SJSA1 (cell line): ENCODE measurements at places on chromosomes 1 and 21.

GRCh38 chr1:241156231-241156965 lies 200.6 kb downstream of the RGS7 start:
- H3K4me3 ChIP-seq, result no peak overlapping the region
- no peaks in the 10 kb centered on the region for H3K4me1 ChIP-seq
- no peak overlapping the region for H3K27ac ChIP-seq
- H3K27me3 ChIP-seq, result no peaks in the 10 kb centered on the region; the same call in 1 of the 2 replicates
- DNase-seq, result no peak
- H3K36me3 ChIP-seq, result no peaks in the 10 kb centered on the region

DNA sequence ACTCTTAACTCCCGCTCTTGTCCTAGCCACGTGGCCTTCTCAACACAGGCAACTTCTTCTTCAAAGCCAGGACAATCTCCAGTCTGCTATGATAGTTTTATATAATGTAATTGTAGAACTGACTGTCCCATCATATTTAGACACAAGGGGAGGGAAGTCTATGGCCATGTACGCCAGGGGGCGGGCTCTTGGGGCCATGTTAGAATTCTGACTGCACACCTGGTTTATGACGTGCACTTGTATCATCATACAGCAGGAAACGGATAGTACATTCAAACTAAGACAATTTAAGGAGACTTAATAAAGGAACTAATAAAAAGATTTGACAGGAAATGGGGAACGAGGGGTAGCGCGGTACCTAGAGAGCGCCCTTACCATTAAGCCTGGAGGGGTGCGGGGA lies 21.5 kb downstream of the DMRTB1 start:
- H3K4me1 ChIP-seq, result peaks cover 3% of the 10 kb centered on the region
- H3K27me3 ChIP-seq, result peaks cover 5% of the 10 kb centered on the region; the same call in 1 of the 2 replicates
- H3K27ac ChIP-seq, result no peak overlapping the region
- H3K4me3 ChIP-seq, result no peak overlapping the region
- DNase-seq, result no peak
- H3K36me3 ChIP-seq, result no peaks in the 10 kb centered on the region

DNA sequence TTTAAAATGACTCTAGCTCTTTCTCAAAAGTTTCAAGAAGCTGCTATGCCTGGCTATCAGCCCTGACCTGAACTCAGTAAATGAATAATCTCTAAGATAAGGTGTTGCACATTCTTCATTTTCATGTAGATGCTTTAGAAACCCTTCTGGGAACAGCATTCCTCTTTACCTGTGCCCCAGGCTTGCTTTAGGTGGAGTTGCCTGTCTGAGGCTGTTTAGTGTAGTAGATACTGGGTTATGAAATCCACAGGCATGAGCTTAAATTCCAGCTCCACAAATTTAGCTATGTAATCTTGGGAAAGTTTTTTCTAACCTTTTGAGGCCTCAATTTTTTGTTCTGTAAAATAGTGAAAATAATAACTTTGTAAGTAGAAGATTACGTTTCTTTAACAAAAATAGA lies 41.6 kb downstream of the ATP6V1G3 start:
- H3K4me3 ChIP-seq, result no peak overlapping the region
- H3K36me3 ChIP-seq, result no peaks in the 10 kb centered on the region
- H3K27me3 ChIP-seq, result no peaks in the 10 kb centered on the region
- peaks cover 42% of the 10 kb centered on the region for H3K4me1 ChIP-seq
- DNase-seq, result no peak

GRCh38 chr21:38984982-38985567 lies 179.3 kb downstream of the ETS2 start:
- no peak overlapping the region for H3K4me3 ChIP-seq
- H3K4me1 ChIP-seq, result peaks cover 75% of the 10 kb centered on the region
- peak; percentile 84 for DNase-seq

DNA sequence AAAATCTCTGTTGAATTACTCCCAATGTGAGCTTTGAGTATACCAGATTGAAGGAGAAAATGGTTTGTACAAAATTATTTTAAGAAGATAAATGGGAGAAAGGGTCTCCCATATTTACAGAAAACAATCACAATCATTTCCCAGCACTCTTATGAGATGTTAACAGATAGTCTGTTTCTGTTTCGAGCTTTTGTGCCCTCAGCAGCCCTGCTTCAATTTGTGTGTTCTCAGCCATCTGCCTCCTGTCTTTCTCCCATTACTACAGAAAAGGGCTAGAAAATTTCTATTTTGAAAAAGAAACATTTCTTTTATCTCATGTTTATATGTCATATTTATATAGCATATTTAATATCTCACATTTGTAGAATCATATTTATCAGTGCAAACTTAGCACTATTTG lies 498.4 kb downstream of the TTLL7 start:
- no peak overlapping the region for H3K27ac ChIP-seq
- H3K36me3 ChIP-seq, result no peaks in the 10 kb centered on the region
- H3K4me3 ChIP-seq, result no peak overlapping the region

- H3K27ac ChIP-seq, result no peak overlapping the region
- H3K4me3 ChIP-seq, result no peak overlapping the region
- H3K4me1 ChIP-seq, result peaks cover 13% of the 10 kb centered on the region
- no peaks in the 10 kb centered on the region for H3K36me3 ChIP-seq
Measured at GRCh38 chr1:27876341-27877114, 4.2 kb downstream of the THEMIS2 start.

DNA sequence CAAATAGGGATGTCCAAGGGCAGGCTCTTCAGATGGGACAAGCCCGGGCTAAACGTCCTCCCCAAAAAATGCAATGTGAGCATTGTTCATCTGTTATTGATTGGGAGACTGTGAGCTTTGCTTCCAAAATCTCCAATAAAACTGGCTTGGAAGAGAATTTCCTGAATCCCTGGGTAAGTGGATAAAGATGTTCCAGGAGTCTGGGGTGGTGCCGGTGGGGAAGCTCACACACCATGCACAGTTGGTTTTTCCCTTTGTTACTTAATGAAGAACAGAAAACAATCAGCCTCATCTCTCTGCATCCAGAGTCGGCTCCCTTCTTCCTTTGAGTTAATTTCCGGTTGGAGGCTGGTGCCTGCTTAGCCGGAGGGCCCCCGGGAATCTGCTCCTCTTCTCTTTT lies 72.1 kb upstream of the ZBTB40 start:
- H3K27ac ChIP-seq, result no peak overlapping the region
- peaks cover 10% of the 10 kb centered on the region for H3K4me1 ChIP-seq
- H3K4me3 ChIP-seq, result no peak overlapping the region
- no peaks in the 10 kb centered on the region; the same call in 1 of the 2 replicates for H3K27me3 ChIP-seq
- H3K36me3 ChIP-seq, result no peaks in the 10 kb centered on the region

DNA sequence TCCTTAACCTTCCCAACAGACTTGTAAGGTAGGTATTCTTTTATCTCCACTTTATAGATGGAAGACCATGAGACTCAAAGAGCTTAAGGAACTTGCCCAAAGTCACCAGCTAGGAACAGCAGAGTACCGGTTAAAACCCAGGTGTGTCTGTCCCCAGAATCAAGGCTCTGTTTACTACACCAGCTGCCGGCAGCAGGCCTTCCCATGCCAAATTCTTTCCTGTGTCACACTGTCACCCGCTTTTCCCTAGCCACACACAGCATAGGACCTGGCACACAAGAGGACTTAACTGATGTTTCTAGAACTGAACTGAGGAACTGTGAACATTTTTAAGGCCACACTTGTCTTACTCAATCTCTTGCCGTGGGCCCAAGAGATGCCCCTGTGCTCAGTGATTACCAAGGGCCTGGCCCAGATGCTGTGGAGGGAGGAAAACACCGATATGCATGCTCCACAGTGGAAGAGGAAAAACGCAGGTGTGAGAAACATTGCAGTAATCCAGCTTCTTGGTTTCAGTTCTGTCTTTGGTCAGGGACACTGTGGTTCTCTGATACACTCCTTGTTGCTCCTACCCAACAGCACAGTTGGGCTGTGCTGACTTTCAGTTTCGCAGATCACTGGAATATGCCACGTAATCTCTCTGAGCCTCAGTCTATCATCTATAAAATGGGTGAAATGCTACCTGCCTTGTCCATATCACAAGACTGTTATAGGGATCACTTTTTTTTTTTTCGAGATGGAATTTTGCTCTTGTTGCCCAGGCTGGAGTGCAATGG lies 13.9 kb upstream of the LY9 start:
- no peaks in the 10 kb centered on the region for H3K36me3 ChIP-seq
- H3K27ac ChIP-seq, result no peak overlapping the region
- H3K4me1 ChIP-seq, result no peaks in the 10 kb centered on the region
- no peak overlapping the region for H3K4me3 ChIP-seq

- no peak for DNase-seq
- H3K27ac ChIP-seq, result no peak overlapping the region
- no peaks in the 10 kb centered on the region for H3K27me3 ChIP-seq
- no peak overlapping the region for H3K4me3 ChIP-seq
- peaks cover 61% of the 10 kb centered on the region for H3K4me1 ChIP-seq
Measured at GRCh38 chr1:85554630-85555327, 25.8 kb upstream of the CCN1 start.

DNA sequence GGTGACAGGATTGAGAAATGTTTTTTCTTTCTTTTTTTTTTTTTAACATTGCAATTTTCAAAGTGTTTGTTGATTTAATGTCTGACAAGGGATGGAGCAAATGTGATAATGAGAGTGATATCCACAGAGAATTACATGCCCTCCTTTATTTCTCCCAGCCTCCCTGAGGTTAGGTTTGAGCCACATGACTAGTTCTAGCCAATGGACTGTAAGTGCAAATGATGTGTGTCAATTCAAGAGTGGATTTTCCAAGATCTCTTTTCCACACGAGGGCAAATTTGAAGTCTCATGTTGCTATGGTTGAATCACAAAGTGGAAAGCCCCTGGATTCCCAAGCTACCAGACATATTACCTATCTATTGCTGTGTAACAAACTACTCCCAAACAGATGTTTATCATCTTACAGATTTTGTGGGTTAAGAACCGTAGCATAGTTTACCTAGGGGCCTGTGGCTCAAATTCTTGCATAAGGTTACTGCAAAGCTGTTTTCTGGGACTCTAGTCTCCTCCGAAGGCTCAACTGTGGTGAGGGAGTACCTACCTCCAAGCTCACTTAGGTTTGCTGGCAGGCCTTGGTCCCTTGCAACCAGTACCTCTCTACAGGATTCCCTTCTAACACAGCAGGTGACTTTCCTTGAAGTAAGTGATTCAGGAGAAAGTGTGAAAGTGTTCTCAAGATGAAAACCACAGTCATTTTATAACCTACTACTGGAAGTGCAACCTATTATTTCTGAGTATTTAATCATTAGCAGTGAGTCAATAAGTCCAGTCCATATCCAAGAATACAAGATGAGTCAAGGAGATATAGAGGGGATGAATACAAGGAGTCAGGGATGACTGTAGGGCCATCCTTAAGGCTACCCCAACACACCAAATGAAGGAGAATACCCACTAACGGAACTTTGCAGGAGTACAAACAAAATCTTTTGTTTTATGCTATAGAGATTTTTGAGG lies 533.6 kb downstream of the PTPRC start:
- no peak overlapping the region for H3K27ac ChIP-seq
- H3K4me1 ChIP-seq, result no peaks in the 10 kb centered on the region
- DNase-seq, result no peak
- no peaks in the 10 kb centered on the region for H3K36me3 ChIP-seq
- H3K4me3 ChIP-seq, result no peak overlapping the region
- no peaks in the 10 kb centered on the region for H3K27me3 ChIP-seq

- peaks cover 15% of the 10 kb centered on the region for H3K36me3 ChIP-seq
- DNase-seq, result peak; percentile 89
- no peaks in the 10 kb centered on the region for H3K27me3 ChIP-seq
- H3K4me3 ChIP-seq, result no peak overlapping the region
- peaks cover 69% of the 10 kb centered on the region for H3K4me1 ChIP-seq
- peak overlapping the region; percentile 87 for H3K27ac ChIP-seq
Measured at GRCh38 chr1:5856246-5856815, 135.9 kb downstream of the NPHP4 start.

- H3K27ac ChIP-seq, result peak overlapping the region; percentile 93
- H3K4me3 ChIP-seq, result no peak overlapping the region
- no peaks in the 10 kb centered on the region for H3K27me3 ChIP-seq
- peaks cover 74% of the 10 kb centered on the region for H3K4me1 ChIP-seq
Measured at GRCh38 chr1:234658138-234658537, 48.2 kb upstream of the IRF2BP2 start.

DNA sequence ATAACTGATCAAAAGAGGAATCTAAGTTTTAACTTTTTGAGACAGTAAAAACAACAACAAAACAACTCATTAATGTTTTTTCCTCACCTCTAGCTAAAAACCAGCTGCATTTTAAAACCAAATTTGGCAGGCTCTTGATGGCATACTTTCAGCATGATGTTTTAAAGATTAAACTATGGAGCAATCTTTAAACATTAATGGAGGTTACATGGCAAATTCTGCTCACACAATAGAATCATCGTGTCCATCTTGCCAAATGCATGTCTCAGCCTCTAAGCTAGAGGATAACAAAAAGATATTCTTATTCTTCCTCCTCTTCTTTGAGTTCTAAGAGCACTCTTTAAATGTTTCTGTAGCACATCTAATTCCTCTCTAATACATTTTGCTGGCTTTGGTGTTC lies 579.8 kb upstream of the PKN2 start:
- H3K27me3 ChIP-seq, result no peaks in the 10 kb centered on the region

DNA sequence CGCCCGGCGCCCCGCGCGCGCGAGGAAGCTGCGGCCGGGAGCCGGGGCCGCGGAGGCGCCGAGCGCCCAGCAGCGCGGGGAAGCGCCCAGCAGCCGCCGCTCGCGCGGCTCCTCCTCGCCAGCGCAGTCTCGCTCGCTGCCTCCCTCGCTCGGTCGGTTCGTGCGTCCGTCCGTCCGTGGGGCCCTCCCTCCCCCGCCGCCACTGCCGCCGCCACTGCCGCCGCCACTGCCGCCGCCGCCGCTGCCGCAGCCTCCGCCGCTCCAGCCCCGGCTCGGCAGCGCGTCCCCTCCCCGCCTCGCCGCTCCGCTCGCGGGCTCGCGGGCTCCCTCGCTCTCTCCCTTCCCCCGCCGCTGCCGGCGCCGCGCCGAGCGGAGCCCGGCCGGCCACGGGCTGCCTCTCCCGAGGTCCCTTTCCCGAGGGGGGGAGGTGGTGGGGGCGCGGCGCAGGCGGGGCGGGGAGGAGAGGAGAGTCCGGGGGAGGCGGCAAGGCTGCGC lies at the start of gene KCND3:
Gene KCND3, minus strand, starts transcription at position 138 of the 495 bp plus-strand sequence.
- no peak within 1 kb of the TSS for H3K27ac ChIP-seq
- no peak for DNase-seq
- peaks cover 62% of the 10 kb centered on the region for H3K27me3 ChIP-seq
- H3K4me3 ChIP-seq, result peak within 1 kb of the TSS; percentile 23

GRCh38 chr1:42926235-42926878 lies 32.3 kb downstream of the SLC2A1 start:
- no peak for DNase-seq
- peaks cover 68% of the 10 kb centered on the region for H3K36me3 ChIP-seq
- peaks cover 21% of the 10 kb centered on the region for H3K4me1 ChIP-seq

- peaks cover 20% of the 10 kb centered on the region for H3K4me1 ChIP-seq
- H3K27me3 ChIP-seq, result peaks cover 8% of the 10 kb centered on the region; the same call in 1 of the 2 replicates
- no peak for DNase-seq
- H3K4me3 ChIP-seq, result no peak overlapping the region; the same call in 1 of the 2 replicates
- no peak overlapping the region for H3K27ac ChIP-seq
- no peaks in the 10 kb centered on the region for H3K36me3 ChIP-seq
Measured at GRCh38 chr1:41380979-41381691, 19.9 kb downstream of the FOXO6 start.

- no peak overlapping the region for H3K4me3 ChIP-seq
- H3K36me3 ChIP-seq, result peaks cover 89% of the 10 kb centered on the region
- peak overlapping the region; percentile 69 for H3K27ac ChIP-seq
- no peaks in the 10 kb centered on the region for H3K27me3 ChIP-seq
Measured at GRCh38 chr1:55127827-55128343, 87.3 kb downstream of the USP24 start.

DNA sequence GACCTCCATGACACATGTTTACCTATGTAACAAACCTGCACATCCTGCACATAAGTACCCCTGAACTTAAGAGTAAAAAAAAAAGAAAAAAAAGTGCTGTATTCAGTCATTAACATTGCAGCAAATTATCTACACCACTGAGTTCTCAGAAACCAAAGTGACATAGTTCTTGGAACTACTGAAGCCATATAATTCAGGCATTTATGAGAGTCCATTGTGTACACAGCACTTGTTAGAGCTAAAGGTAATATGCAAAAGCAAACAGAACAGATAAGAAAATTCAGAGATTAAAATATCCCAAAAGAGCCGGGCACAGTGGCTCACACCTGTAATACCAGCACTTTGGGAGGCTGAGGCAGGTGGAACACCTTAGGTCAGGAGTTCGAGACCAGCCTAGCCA lies 38.0 kb downstream of the F5 start:
- no peaks in the 10 kb centered on the region for H3K36me3 ChIP-seq
